ENCODE measurements at places on chromosomes 3 and 15.
A peak's percentile ranks its signal among the peaks of the same experiment; 100 is the strongest.

- no peak for DNase-seq
These were observed 2.7 kb downstream of the PXYLP1 start for GRCh38 chr3:141234283-141234682.

DNA sequence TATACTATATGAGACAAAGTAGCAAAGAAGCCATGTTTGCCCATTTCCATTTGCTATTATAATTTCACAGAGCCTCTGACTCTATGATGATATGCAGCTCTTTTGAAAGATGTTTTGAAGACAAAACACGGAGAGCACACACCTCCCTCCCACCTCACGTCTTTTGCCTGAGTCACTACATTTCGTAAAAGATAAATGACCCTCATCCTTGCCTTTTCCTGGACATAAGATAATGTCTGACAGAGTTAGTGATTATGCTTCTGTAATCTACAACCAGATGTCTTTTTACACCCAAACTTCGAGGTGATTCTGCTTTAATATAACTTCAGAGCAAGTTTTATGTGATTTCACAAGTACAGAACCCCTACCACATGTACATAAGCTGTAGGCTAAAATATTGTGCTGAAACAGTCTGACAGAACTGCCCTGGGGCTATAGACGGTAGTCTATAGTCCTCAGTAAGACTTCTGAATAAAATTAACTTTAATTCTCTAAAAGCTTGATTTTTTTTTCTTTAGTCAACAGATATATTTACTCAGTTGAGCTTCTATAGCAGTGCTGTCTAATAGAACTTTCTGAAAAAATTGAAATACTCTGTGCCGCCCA, 99.9 kb downstream of the CD200R1L start:
- DNase-seq, result peak; percentile 59

DNA sequence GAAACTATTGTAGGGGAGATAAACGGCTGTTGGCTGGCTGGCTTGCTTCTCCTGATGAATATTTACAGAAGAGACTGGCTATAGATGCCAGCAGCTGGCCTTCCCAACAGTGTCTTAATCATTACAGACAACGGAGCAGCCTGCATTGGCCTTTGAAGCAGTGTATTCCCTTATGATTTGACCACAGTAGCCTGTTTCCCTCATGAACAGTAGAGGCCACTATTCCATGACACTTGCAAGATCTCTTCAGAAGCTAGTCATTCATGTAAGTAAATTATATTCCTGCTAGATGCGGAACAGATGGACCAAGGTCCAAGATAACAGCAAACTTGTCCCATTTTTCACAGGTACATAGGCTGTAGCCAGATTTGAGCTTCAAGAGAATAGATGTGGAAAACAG, 47.3 kb downstream of the TMCO5A start:
- peak; percentile 13 for DNase-seq

DNA sequence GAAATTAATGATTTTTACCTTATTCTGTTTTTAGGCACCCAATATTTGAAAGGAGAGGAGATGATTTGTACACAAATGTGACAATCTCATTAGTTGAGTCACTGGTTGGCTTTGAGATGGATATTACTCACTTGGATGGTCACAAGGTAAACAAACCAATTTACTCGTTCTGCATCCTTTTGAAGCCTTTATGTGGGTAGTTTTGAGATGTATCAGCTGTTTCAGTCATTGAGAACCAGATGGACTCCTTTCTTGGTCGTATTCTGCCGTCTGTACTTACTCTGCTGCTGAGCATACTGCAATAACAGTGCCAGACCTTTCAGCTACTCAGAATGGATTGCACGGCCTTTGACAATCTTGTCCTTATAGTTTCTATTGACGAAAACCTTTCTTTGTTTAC, 13.3 kb downstream of the DNAJB11 start:
- no peak for DNase-seq

DNA sequence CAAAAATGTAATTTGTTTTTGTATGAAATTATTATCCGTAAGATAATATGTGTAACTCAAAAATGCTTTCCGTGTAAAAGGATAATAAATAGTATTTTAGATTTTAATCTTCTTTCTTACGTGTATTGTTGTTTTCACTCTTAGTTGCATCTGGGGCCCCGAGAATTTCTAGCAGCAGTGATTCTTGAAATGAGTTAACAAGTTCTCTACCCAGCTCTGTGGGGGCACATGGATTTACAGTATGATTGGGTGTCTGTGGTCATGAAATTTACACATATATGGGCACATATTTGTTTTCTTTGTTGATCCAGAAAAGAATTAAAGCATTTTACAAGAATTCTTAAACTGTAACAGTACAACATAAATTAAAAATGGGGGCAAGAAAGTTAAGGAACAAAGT, 145.9 kb upstream of the LRRFIP2 start:
- no peak for DNase-seq

- DNase-seq, result no peak
These were observed 108.4 kb upstream of the SLC6A11 start for GRCh38 chr3:10707400-10708215.

- DNase-seq, result no peak
These were observed 4.8 kb downstream of the XIRP1 start for GRCh38 chr3:39187372-39188155.

GRCh38 chr3:65666448-65667091, 372.1 kb downstream of the MAGI1 start:
- DNase-seq, result no peak

DNA sequence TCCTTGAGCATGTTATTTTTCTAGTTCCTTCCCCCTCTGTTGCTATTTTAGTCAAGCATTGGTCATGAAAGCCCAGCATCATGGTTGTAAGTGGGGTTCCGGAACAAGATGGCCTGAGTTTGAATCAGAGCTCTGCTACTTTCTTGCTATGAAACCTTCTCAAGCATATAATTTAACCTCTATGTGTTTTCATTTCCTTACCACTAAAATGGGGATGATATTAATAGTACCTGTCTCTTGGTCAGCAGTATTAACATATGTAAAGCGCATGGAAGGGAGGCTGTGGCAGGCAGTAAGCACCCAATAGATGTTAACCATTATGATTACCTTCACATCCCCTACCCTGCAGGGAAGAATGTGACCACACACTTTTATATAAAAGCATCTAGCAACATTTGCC, 14.3 kb upstream of the SPRED1 start:
- no peak for DNase-seq

DNA sequence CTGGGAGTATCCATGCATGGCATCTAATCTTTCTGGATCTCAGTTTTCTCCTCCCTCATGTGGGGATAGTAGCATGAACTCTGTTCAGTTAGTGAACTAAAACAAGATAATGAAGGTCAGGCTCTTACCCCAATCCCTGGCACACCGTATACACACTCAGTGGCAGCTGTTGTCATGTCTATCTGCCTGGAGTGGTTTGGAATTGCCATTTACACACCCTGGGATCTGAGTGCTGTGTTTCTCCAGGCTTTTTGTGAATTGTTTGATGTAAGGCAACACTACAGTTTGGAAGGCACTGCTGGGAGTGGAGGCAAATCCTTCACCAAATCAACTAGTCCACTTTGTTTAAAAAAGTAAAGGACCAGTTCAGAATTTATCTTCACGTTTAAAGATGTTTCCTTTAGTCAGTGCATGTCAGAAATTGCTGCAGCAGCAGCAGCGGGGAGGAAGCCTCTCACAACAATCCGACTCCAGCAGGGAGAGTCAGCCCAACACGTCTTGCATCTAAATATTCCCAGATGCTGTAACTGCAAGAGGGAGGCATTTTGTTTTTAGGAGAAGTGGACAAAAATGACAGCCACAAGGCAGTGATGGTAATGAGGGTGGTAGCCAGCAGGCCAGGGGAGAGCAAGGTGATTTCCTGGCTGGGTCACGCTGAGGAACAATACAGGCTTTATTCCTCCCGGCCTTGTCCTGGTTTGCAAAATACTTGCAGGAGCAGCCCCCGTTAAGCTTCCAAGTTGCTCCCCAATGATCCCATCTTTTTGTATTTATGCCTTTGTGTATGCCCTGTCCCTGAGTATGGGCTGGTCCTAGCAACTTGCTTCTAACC, 128.5 kb upstream of the LRIG1 start:
- no peak for DNase-seq

DNA sequence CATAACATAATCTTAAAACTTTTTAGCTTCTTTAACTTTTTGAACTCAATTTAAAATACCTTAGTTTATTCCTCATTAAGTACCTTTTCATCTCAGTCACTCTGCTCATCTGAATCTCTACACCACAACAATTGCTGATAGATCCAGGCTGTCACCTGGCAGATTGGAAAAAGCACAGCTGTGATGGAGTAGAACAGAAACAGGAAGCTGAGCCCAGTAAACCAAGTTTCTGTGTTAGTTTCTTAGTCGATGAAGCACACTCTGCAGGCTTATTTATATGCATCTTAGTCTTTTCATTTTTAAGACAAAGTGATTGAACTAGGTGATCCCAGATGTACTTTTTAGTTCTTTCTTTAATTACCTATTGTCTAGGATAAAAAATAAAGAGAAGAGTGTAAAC, 1398.0 kb upstream of the ALCAM start:
- DNase-seq, result no peak

- DNase-seq, result no peak
These were observed 279.8 kb downstream of the UACA start for GRCh38 chr15:70483513-70483912.

DNA sequence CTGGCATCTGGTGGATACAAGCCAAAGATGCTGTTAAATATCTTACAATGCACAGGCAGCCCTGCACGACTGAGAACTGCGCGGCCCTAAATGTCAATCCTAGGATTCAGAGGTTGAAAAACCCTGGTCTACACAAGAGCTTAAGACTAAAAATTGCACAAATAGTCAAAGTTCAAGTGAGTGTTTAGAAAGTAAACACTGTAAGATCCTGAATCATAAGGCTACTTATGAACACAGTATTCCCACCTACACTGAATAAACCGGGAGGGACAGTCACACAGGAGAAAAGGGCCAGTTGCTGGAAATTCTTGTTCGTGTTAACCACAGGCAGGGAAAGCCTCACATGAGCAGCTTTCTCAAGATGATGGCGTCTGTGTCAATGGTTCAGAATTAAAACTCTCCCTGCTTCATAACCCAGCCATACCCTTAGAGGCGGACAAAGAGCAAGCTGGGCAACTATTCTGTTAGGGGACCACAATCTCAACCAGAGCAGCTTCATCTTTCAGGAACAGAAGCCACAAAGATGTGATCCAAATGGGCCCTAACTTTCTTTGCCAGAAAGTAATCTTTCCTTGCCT, 37.7 kb downstream of the LRIG1 start:
- no peak for DNase-seq

DNA sequence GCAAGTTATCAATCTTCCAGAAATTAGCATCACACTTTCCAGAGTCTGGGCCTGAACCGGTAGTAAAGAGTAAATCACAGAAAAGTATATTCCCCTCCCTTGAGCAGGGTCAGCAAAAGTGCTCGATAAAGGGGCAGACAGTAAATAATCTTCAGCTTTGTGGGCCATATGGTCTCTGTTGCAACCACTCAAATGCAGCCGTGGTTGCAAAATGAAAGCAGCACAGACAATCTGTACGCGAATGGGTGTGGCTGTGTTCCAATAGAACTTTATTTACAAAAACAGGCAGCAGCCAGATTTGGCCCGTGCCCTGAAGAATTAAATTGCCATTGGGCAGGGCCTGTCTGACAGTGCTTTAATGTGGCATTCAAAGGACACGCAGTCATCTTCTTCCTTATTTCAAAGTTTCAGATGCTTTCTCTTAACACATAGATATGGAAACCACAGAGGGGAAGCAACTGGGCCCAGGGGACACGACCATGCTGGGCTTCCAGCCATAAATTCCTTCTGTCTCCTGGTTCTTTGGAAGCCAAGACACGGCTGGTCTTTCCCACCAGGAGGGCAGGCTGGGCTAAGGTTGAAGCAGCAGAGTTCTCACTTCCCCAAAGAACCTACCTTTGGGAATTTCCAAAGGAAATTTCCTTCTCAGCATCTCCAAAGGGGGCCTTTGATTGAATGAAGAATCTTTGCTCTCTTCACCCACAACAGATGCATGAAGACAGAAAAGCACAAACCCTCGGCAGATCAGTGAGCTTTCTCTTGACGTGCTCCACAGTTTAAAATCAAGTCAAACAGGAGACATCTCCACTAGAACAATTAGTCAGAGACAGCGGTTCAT, 489.8 kb upstream of the PROK2 start:
- DNase-seq, result peak; percentile 61

GRCh38 chr3:20307383-20307782, 121.4 kb upstream of the SGO1 start:
- no peak for DNase-seq

GRCh38 chr3:59443618-59444293, 393.9 kb upstream of the CFAP20DC start:
- DNase-seq, result no peak

- DNase-seq, result no peak
These were observed 166.8 kb upstream of the TGFBR2 start for GRCh38 chr3:30439451-30440053.

DNA sequence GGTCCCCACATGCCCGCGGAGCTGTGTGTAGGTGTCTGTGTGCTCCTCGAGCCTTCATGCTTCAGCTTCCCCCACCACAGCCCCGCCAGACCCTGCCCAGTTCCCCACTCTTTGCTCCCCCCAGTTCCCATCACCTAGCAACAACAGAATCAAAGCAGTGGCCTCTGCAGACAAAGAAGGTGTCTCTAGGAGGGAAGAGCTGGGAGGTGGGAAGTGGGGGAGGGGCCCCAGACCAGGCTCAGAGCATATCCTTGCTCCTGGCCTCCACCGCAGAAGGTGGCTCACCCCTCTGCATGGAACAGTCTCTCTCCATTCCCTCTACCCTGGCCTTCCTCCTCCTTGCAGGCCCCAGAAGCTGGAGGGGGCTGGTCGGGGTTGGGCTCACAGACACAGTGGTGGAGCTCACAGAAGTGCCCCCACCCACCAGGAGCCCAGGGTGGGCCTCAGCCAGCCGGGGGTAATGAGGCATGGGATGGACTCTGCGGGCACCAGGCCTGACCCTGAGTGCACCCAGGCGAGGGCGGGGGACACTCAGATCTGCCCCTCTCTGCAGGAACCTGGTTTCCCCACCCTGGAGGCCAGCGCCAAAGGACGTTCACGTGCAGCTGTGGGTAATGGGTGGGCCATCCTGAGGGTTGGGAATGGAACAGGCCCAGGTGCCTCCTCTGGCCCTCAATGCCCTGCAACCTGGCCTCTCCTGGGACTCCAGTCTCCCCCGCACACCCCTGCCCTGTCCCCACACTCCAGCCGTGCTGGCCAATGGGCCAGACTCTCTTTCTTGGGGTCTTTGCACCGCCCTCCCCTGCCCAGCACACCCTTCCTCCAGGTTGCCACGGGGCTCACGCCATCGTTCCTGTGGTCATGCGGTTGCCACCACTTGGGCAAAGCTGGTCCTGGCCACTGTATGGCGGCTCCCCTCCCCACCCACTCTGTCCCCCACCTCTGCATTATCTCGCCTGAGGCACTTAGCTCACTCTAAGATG, 53.4 kb downstream of the TPRA1 start:
- DNase-seq, result no peak

GRCh38 chr3:32733631-32734229, 48.7 kb downstream of the CNOT10 start:
- peak; percentile 11 for DNase-seq

DNA sequence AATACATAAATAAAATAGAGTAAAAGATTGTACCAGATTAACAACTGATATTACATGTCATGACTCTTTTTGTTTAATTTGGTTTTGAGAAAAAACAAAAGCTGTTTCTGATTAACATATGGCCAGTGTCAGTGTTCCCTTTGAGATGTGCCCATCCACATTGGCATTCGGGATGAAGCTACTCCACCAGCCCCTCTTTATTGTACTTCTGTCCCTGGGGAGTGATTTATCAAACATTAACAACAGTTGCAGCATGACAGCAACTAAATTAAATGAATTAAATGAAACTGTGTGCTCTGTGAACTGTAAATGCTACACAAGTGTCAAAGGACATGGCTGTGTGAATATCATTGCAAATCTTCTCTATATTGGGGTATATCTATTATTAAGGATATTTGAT, 25.9 kb upstream of the MTMR10 start:
- DNase-seq, result no peak
